Mesothelial cell of epicardium (in vitro differentiated cells): ENCODE measurements at places on chromosomes 2 and 18. TPM values are rescaled to one million over a fixed set of nuclear protein-coding genes. Genes with fewer than 3 reads are reported as not detected.

DNA sequence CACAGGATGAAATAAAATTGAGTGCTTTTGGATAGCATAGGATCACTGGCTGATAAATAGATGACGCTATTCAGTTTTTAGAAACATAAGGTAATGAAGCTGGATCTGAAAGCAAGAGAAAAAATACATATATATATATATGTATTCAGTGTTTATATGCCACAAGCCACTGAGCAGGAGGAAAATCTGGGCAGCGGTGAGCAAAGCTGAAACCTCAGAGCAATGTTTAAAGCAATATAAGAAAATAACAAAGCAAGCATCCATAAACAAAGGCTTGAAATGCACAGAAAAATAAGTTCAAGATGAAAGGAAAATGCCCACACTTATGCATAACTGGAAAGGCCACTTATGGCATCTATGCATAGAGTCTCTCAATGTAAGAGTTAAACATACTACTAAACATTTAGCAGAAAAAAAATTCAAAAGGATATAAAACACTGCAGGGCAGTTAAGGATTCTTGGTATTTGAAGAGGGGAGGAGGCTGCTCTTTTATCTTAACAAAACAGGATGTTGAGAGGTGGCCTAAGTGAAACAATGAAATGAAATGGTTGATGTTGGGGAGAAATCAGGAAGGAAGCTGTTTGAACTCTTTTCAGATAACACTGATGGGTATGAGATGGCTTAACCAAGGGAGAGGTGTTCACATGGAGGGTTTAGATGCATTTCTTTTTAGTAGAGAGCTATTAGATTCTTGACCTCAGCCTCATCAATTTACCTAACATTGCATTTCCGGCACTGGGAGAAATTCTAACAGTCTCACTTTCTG is 129.1 kb downstream of the ARHGAP15 start:
- no peak for DNase-seq

The CD8B2 gene
- not detected in 3 replicates for total RNA-seq

- no peak for DNase-seq
These were observed 31.6 kb downstream of the SUCLG1 start for GRCh38 chr2:84427235-84428138.

DNA sequence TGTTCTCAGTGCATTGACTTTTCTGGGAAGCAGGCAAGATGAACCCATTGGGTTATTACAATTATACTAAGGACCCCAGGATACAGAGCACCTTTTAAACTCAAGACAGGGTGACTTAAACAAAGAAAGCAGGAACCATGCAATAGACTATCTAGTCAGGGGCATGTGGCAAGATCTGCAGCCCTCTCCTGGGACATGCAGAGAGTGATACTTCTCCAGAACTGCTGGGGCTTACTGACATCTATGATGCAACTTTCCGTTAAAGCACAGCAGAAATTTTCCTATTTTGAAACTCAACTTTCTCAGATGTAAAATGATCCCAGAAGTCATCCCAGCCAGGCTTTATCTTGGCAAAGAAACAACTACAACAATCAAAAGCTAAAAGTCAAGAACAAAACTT is 162.2 kb upstream of the HNMT start:
- no peak for DNase-seq

The TUBA3D gene
- not detected in 3 replicates for total RNA-seq

The CYB5A gene
- 36.5 to 46.5 TPM (median 37.6 TPM) in 3 replicates for total RNA-seq

The AFF3 gene
- total RNA-seq: 14.4 to 15.6 TPM (median 14.7 TPM) in 3 replicates

The PLCL1 gene
- 2.0 to 2.8 TPM (median 2.7 TPM) in 3 replicates for total RNA-seq

The FABP1 gene
- 1.0 to 3.8 TPM (median 2.7 TPM) in 3 replicates for total RNA-seq

GRCh38 chr2:86158286-86158685 is 37.0 kb downstream of the IMMT start:
- DNase-seq: no peak

The IL37 gene
- not detected in 3 replicates for total RNA-seq

GRCh38 chr18:43012951-43013350 is 102.5 kb downstream of the RIT2 start:
- no peak for DNase-seq

DNA sequence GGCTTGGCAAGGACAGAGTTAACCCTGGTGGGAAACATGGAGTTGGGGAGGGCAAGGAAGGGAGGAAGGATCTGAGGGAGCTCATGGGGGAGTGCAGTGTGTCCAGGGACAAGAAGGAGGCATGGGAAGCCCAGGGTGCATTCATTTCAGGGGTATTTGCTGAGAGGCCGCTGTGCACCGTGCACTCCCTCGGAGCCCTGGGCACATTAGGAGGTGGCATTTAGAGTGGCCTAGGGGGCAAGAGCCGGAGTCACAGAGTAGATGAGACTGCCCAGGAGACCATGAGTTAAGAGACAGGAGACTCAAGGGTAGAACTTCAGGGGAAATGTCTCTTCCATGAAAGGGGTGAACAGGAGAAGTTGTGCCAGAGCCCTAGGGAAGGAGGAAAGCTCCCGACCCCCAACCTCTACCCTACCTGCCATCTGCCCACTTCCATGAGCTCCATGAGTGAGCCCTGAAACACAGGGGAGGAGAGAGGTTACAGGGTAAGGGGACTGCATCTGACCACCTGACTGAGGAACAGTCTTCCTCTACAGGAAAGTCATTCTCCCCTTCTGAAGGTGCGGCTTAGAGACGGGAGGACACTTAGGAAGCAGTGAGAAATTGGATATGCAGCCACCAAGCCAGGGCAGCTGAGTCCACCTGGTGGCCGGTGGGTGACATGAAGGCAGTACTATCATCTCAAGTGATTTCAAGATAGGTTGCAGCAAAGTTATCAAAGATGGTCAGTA is 58.5 kb upstream of the COPS8 start:
- DNase-seq: peak; percentile 45

The RPRM gene
- total RNA-seq: 14.4 to 15.5 TPM (median 15.2 TPM) in 3 replicates

- DNase-seq: no peak
These were observed 1.2 kb downstream of the TMEM237 start for GRCh38 chr2:201642086-201642578.

The MPP4 gene
- total RNA-seq: 0.18 to 0.27 TPM (median 0.27 TPM) in 3 replicates

DNA sequence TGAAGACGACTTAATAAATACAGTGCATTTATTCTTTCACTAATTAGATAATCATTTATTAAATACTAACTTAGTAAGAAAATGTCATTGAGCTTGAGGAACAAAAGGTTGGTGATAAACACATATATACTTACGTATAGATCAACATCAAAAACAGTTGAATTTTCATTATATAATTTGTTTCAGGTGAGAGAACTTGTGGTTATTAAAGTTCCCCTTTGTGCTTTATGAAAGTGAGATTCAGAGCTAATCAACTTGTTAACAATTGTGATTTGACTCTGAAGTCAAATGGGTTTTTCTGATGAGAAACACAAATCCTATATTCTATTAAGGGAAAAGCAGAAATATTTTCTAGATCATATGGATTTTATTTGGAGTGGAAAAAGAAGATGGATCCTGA is 524.0 kb downstream of the SOX11 start:
- DNase-seq: no peak

DNA sequence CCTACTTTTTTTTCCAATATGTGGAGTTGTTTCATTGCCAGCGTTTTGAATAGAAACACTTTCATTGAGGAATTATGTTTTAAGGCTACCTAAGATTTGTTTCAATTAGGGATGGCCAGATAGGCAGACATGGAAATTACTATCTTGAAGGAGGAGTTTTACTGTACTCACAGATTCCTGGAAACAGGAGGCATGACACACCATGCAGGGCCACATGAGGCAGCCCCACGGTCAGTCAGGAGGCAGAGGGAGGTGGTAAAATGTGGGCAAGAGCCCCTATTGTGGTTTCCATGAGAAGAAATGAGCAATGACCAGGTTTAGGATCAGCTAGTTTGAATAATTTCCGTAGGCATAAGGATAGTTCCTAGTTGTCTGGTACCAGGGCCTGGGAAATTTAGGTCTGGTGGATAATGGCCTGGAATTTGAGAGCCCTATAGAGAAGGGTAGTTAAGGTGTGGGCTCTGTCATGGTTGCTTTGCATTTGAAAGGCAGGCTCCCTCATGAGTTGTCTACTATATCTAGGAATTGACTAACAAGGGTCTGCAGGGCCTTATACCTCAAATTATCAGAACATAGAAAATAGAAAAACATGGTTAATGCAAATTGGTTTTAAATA is 360.0 kb upstream of the KCNJ3 start:
- DNase-seq: no peak

The MTHFD2 gene
- total RNA-seq: 35.3 to 39.1 TPM (median 37.9 TPM) in 3 replicates

DNA sequence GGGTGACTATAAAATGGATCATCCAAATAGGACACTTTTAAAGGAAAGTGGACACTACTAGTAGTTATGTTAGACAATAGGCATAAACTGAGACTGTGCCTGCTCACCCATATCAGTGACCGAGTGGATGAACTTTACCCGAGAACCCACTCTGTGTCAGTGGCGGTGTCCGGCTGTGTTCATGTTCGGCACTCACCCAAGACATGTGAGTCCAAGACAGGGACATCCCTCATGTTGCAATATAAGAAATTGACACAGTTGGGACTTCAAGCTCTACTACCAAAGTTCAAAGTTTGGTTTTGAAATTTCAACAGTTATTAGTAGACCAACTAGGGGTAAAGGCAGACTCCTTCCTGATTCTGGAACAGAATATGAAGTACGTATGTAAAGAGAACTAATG is 326.3 kb upstream of the TNP1 start:
- DNase-seq: no peak

DNA sequence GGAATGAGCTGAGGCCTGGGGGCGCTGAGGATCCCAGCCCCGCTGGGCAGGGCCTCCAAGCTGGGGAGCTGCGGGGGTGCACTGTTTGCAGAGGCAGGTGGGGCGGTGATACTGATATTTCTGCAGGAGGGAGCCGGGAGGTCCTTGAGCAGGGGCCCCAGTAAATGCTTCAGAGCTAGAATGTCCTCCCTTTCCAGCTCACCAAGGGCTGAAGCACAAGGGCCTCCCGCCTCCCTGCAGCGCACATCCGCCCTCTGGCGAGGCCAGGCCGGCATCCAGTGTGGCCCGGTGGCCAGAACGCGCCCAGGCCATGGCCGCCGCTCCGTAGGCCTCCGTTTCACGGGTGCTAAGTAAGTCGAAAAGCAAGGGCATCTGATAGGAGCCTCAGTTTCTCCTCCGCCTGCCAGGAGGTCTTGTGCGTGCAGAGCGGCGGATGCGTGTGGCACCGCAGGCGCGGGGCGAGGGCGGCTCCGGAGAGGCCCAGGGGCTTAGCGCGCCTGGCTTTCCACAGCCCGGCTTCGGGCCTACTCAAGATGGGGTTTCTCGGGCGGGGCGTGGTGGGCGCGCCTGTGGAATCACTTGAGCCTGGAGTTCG is 29.5 kb upstream of the CHMP1B start:
- DNase-seq: no peak

- no peak for DNase-seq
These were observed 301.8 kb downstream of the NBAS start for GRCh38 chr2:15259356-15259756.

The ITPRIPL1 gene
- 8.9 to 12.0 TPM (median 10.9 TPM) in 3 replicates for total RNA-seq

- no peak for DNase-seq
These were observed 675.5 kb downstream of the LRP1B start for GRCh38 chr2:141455211-141455826.

GRCh38 chr2:147882631-147883030 is 37.8 kb downstream of the ACVR2A start:
- no peak for DNase-seq

The SIGLEC15 gene
- not detected in 3 replicates for total RNA-seq

The FAM237A gene
- total RNA-seq: not detected in 3 replicates

DNA sequence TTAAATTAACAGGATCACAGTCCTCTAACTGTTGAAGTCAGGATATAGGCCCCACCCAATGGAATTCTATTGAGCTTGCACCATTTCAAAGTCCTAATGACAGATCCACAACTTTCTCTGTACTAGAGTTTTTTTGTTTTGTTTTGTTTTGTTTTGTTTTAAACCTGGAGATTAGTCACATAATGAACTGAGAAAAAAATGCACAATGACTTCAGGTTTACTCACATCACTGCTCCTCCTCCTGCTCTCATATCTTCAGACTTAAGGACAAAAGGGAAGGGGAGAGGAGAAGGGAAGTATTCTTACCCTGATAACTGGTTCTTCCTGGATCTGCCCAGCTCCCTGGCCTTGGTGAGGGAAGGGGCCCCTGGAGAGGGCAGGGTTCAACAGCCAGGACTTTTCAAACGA is 208.2 kb upstream of the EPHA4 start:
- DNase-seq: no peak

- DNase-seq: no peak
These were observed 807.8 kb upstream of the ACVR2A start for GRCh38 chr2:147037048-147037447.

The FASTKD1 gene
- total RNA-seq: 30.1 to 30.4 TPM (median 30.1 TPM) in 3 replicates

DNA sequence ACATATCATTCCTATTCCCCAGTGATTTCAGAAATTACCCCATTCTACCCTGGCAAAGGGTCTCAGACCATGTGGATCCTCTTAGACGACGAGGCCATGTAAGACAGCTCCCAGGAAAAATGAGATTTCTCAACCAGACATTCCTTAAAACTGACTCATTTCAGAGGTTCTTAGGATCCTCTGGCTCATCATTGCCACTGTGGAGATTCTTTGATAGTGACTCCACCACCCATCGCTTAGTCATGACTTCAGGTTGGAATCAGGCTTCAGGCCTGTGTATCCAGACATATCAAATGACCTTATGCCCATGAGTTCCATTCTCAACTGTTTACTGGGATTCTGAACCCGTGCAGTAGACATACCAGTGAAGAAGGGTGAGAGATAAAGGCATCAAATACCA is 245.6 kb upstream of the TCF4 start:
- no peak for DNase-seq

DNA sequence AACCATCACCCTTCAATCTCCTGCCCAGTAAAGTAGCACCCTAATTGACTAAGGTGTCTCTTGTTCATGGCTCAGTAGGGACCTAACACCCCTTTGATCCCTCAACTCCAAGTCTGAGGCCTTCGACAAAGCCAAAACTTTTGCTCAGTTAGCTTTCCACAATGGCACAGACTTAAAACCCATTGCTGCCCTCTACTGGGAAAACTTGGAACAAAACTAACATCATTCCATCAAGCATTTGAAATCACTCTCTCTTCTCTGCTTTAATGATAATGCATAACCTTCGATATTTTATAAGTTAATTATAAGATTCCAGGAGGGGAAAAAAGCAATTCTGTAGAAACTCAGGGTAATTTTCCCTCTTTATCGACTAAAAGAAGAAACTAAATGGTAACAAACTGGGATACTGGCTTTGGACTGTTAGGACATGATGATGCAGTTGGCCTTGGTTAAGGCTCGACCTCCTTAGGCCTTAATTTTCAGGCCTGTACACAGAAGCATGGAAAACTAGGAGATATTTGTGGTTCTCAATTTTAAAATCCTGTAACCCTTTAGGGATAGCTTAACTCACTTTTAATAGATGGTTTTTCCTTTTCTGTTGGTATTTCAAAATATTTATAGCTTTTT is 127.8 kb downstream of the STK39 start:
- DNase-seq: no peak

DNA sequence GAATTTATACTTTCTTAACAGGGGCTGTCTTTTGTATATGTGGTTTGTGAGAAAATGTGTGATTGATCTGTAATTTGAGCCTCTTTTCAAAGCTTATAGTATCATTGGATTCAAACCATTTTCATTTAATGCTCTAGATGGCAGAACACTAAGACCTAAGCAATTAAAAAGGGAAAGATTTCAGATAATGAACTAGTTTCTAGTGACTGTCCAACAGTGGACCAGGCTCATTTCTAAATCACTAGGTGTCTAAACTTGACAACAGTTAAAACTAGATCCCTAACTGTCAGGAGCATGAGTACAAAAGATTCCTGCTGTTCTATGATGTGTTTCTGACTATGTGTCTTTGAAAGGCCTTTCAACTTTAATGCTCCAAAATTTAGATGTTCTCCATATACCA is 54.6 kb downstream of the ANKRD44 start:
- no peak for DNase-seq

The FBXO11 gene
- 91.4 to 102 TPM (median 96.6 TPM) in 3 replicates for total RNA-seq

GRCh38 chr2:18548621-18549020 is 11.8 kb downstream of the RDH14 start:
- DNase-seq: no peak

The PARD3B gene
- total RNA-seq: 20.4 to 23.7 TPM (median 23.4 TPM) in 3 replicates

The ABCG8 gene
- not detected in 3 replicates for total RNA-seq

- DNase-seq: no peak
These were observed 151.2 kb downstream of the ANTXR1 start for GRCh38 chr2:69164061-69164778.
